ENCODE measurements at places on chromosomes 11 and 22.

- no peak for DNase-seq
Observed at GRCh38 chr22:41526830-41527799, 17.2 kb downstream of the POLR3H start.

GRCh38 chr11:57776031-57776521, 14.5 kb downstream of the CTNND1 start:
- no peak for DNase-seq

DNA sequence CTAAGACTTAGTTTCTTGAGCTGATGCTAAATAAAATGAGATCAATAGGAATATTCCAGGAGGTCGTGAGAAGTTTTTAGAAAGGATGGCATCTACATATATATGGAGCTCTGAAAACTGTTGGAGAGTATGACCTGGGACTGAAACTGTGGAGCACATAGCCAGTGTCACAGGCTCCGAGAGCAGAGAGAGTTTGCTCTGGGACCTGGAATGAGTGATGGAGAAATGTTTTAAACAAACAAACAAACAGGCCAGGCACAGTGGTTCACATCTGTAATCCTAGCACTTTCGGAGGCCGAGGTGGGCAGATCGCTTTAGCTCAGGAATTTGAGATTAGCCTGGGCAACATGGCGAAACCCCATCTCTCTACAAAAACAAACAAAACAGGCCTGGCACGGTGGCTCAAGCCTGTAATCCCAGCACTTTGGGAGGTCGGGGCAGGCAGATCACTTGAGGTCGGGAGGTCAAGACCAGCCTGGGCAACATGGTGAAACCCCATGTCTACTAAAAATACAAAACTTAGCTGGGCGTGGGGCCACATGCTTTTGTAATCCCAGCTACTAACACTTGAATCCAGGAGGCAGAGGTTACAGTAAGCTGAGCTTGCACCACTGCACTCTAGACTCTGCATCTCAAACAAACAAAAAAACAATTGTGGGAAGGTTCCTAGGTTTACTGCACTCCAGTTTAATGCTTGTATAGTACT, 67.1 kb downstream of the SLC35F2 start:
- no peak for DNase-seq

DNA sequence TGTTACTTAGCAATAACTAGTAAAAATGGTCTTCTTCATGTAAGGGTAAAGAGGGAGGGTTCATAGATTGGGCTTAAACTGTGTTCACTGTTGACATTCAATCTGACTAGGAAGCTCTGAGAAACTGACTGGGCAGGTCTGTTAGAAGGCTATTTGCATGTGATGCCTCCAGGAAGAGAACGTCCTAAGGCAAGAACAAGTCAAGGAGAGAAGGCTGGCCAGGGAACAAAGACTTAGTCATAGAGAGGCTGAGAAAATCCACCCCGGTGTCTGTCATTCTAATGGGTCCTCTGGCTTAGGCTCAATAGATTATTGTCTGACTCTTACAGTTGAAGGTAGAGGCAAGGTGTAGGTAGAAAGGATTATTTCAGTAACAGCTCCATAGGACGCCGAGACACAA, 50.3 kb upstream of the CD44 start:
- DNase-seq = no peak

- DNase-seq = no peak
Observed at GRCh38 chr11:92681586-92681985, 287.9 kb upstream of the MTNR1B start.

DNA sequence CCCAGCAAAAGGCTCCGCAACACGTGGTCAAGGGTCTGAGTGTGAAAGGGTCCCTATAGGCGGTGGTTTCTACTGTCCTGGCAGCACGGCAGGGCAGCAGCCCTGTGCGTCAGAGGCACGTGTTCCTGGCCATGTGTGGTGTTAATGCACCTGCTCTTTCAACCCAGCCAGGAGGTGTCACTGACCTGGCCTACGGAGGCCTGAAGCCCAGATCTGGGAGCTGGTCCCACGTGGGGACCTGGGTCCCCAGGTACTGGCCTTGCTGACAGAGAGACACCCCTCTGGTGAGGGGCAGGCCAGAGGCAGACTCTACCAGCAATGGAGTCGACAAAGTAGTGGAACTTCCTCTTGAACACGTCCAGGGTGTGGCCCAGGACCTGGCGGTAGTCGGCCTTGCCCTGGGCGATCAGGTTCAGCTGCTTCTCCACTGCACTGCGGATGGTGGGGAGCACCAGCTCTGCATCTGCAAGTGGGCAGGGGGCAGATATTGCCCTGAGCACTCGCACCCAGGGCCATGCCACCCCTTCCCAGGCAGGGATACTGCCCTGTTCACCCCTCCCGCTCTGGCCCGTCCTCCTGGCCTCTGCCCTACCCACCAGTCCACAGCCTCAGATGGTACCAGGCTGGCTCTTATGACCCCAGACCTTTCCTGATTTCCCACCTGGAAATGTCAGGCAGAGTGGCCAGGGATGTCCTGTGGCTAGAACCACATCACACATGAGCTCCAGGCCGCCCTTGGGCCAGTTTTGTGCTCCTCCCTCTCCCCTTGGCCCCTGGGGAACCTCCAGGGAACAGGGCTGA, 6.8 kb upstream of the PPM1F start:
- no peak for DNase-seq

DNA sequence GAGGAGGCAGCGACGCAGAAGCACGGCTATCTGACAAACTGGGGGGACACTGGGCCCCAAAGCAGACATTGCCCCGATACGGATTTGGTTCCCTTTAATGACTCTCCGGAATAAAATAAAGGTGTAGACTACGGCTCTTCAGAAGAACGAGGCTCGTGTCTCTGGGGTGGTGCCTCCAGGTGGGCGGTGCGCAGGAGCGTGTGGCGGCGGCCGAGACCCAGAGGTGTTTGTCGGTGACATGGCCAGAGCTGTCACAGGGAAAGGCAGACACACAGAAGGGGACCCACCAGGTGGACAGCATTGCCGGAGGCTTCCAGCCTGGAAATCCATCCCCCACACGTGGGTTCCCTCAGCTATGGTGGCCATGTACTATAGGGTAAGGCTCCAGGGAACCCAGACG, 366.0 kb downstream of the BRD1 start:
- DNase-seq = no peak

- DNase-seq = no peak
Observed at GRCh38 chr22:33919391-33920196, 682 bp downstream of the LARGE1 start.

DNA sequence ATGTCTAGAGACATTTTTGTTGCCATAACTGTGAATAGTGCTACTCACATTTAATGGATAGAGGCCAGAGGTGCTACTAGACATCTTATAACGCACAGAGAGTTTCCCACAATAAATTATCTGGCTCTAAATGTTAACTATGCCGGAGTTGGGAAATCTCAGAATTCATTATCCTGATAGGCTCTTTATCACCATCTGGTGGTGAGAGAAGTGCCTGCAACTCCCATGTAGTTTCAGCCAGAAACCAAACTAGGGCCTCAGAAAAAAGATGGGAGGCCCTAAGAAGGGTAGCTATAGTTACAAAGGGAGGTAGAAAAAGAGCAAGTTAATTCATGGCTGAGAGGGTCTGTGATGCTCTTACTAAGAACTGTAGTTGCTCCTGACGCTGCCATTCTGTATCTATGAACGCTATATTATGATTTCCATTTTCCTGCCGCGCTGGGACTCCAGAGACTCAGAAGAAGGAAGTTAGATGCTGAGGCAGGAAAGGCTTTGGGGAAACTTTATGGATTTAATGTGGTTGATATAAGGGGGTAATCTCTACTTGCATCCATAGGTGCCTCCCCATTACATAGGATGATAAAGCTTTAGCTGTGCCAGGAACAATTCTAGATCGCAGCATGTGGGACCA, 22.9 kb upstream of the MRPL17 start:
- no peak for DNase-seq
